ENCODE measurements at places on chromosomes 6 and 20.

- no peak for DNase-seq
These were observed 227.3 kb downstream of the ERMARD start for GRCh38 chr6:169978615-169979161.

- DNase-seq = peak; percentile 84
These were observed 47.6 kb downstream of the PPP1R3G start for GRCh38 chr6:5132731-5133130.

DNA sequence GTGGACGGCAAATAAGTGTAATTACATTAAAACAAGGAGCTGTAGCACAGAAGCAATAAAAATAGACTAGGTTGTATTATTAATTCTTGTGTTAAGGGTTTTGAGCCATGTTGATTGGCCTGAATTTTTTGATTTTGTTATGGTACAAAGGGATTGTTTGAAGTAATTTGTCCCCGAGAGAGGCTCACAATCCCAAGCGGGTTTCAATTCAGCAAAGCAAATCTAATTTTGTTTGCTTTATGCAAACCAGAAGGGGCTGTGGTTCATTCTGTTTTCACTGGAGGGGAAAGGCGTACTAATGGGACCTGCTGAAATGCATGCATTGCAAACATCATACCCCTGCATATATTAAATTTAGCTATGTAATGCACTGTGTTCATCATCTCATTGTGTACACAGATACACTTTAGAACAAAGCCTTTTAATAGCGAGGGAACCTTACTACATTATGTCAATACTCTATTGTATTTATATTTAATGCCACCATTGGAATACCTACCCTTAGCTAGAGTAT is 379.5 kb upstream of the POU3F2 start:
- DNase-seq = no peak

- peak; percentile 79 for DNase-seq
These were observed 887 bp downstream of the TSPYL1 start for GRCh38 chr6:116278854-116279231.

DNA sequence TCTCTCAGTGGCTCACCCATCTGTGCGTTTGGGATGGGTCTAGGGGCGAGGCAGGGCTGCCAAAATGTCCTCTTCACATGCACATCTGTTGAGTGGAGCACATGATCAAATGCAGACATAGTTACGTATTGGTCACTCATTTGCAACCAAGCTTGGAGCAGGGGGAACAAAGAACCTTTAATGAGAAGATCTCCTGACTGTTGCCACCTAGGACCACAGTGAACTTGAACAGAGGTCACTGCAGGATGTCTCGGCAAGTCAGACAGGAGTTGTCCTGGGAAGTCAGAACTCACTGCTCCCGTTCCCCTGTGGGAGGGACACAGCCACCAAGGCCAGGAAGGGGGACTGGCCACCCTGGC is 73.4 kb downstream of the SSR1 start:
- no peak for DNase-seq

DNA sequence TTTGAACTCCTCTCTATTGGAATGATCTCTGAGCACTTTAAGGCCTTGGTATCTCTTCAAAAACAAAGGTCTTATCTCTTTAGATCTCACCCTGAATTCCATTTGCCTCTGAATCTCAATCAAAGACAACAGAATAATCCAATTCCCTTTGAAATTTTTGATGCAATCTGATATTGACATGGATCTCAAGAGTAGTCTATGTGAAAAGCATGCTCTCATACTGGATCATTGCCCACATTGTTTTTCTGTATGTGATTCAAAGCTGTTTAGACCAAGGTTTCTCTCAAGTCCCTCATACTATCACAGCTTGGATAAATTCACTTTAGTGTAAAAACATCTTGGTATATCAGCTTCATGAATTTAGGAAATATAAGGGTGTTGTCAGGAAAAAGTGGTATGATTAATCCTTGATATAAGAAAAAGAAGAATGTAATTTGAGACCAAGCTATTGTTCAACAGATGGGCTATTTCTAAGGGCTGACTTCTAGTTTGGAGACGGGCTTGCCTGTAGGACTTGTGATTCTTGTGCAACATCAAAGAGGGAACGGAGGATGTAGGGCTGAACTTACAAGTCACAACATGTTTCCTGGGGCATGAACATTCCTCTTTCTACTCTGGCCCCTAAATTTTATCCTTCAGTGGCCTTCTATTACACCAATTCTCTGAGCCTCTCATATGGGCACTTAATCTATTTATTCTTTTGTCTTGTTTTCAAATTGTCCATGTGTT is 77.9 kb upstream of the CITED2 start:
- no peak for DNase-seq

GRCh38 chr6:4088704-4089103 is 9.8 kb upstream of the FAM217A start:
- no peak for DNase-seq

DNA sequence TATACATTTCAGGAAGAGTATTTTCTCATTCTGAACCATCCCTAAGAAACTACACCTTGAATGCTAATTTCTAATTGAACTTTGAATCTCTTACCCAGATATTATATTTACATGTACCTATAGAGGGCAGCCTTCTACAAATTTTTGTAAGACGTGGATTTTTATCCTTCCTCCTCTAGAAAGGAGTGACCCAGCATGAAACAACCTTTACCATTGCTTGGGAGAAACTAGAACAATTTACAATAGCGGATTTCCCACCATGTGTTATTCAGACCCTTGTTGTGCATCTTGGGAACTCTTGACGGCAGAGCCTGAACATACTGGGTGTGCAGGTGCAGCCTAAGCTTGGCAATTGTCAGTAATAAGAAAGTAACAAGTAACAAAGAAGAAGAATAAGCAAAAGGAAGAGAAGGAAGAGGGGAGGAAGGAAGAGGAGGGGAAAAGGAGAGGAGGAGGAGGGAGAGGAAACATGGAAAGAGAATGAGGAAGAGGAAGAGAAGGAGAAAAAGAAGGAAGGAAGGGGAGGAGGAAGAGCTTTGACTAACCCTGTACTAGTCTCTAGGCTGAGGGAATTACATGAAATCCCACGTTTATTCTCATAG is 10.8 kb upstream of the TAAR1 start:
- DNase-seq = no peak

DNA sequence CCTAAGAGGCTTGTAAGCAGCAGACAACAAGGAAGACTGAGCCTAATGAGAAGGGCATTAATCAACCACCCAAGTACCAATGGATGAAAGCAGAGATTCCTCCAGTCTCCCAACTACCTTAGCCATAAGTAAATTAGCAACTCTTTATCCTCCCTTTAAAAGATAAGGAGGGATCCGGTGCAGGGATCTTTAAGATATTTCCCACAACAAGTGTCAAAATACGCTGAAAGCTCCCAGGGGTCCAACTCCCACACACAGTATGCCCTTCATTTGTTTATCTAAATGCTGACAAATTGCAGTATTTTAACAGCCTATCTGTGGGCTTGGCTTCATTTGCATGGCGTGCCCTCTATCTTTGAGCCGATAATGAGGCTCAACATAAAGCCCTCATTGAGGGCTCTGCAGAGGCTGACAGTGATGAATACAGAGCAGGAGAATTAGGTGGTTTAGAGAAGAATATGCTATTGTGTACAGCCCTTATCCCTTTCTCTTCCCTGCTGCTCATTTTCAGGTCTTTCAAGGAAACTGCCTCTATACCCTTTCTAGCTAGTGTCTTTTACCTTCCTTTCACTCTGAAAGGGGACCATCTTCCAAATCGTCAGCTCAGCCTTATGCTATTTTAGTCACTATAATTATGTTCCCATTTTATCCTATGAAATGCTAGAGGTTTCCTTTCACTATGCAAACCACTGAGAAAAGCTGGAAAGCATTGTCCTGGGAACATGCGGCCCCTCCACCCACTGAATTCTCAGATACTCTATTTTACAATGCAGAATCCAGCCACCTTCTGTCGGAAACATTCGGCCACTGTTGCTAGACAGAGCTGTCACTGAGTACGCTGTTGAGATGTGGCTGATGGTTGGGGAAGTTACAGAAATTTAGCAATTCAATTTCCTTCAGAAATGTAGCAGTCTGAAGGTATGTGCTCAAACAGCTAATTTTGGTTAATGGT is 575.2 kb upstream of the JAG1 start:
- no peak for DNase-seq

DNA sequence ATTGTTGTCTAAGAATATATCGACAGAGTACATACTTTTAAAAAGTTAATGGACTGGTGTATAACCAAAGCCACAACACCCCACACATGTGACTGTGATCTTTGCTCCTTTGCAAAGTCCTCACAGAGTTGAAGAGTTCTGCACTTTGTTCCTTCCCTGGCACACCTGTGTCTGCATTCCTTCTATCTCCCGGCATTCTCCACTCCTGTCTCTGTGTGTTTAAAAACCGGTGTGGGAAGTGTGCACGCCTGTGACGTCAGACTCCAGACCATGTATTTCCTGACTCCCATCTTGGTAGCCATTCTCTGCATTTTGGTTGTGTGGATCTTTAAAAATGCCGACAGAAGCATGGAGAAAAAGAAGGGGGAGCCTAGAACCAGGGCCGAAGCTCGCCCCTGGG is at the start of gene IYD:
Gene IYD, plus strand, starts transcription at position 251 of the 400 bp plus-strand sequence. Its CDS starts 20 bp downstream, at position 271.
- DNase-seq = no peak

DNA sequence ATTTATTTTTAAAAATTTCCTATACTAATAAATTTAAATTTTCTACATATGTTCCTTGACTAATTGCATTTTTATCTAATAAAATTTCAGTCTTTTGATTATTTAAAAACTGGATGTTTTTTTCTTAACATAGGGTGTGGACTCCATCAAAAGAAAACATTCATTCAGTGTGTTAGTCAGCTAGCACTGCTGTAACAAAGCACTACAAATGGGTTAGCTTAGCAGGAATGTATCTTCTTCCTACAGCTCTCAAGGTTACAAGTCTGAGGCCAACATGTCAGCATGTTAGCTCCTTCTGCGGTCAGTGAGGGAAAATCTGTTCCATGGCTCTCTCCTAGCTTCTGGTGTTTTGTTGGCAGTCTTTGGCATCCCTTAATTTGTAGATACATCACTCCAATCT is 32.5 kb downstream of the FRK start:
- DNase-seq = no peak

DNA sequence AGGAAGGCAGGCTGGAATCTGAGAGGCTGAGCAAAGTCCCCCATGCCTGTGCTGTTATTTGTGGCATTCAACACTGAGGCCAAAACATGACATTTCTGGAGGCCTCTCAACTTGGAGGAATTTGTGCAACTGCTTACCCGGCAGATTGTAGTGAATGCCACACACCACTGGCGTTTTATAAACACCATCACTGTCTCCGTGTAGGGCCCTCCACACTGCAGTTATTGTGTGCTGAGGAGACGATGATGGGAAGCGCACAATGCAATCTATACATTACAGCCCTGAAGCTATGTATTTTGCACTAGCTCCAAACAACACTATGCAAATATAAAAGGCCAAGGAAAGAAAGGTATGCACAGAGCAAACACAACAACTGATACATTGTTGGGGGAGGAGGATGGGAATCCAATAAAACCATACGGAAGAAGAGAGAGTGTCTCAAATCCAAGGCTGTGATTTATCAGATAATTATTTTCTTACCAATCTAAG is 106.5 kb downstream of the SMLR1 start:
- DNase-seq = peak; percentile 68

DNA sequence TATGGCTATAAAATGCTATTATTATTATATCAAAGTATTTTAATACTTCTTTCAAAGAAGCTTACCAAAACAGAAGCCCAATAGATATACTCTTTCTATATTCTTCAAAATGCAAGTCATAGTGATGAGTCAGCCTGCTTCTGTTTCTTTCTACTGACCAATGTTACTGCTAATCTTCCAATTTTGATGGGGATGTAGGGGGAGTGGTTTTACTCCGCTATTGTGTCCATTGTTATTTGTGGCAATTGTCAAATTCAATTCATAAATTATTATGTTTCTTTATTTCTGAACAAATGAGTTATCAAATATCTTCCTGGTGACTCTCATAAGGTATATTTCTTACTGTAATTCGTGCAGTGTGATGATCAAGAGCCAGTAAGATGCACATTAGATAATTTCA is 221.5 kb upstream of the DEFB112 start:
- DNase-seq = no peak

DNA sequence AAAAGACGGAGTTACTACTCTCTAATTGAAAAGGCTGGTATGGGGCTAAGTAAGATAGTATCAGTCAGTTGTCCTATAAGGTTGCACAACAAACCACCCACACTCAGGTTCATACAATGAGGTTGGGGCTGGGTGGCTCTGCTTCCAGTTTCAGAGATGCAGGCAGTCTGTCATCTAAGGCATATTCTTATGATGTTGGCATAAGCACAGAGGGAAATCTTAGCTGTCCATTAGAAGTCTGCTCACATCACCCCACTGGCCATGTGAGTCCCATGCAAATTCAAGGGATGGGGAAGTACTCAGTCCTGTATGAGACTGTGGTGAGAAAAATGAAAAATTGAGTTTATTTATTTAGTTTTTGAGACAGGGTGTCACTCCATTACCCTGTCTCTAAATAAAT is 118.6 kb downstream of the LAMP5 start:
- DNase-seq = no peak

GRCh38 chr20:37382482-37383120 is 36.7 kb downstream of the SRC start:
- no peak for DNase-seq

GRCh38 chr6:16396497-16397319 is 158.3 kb downstream of the GMPR start:
- no peak for DNase-seq

- no peak for DNase-seq
These were observed 107.1 kb downstream of the QRSL1 start for GRCh38 chr6:106736502-106736901.

GRCh38 chr6:53041356-53041755 is 23.8 kb upstream of the FBXO9 start:
- DNase-seq = no peak

- DNase-seq = no peak
These were observed 101.2 kb upstream of the NT5E start for GRCh38 chr6:85348643-85349042.

DNA sequence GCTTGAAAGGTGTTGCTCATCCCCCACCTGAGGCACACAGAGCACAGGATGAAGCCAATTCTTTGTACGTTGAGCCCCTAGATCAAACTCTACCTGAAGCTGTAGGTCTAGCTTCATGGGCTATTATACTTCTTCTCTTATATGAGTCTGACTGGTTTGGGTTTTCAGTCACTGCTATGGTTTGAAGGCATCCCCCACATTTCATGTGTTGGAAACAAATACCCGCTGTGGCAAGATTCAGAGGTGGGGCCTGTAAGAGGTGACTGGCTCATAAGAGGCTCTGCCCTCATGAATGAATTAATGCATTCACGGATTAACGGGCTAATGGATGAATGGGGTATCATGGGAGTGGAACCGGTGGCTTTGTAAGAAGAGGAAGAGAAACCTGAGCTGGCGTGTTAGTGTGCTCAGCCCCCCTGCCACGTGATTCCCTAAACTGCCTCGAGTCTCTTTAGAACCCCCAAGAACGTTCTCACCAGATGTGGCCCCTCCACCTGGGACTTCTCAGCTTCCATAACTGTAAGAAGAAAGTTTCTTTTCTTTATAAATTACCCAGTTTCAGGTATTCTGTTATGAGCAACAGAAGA is 39.2 kb downstream of the PREX1 start:
- no peak for DNase-seq

GRCh38 chr20:24693466-24694156 is 224.2 kb downstream of the SYNDIG1 start:
- no peak for DNase-seq
